Right ventricle myocardium inferior (tissue), 1 donor: ENCODE measurements at places on chromosomes 5 and 9. TPM values are rescaled to one million over a fixed set of nuclear protein-coding genes. Genes with fewer than 3 reads are reported as not detected.

The ANKDD1B gene
- total RNA-seq, result 0.24 TPM

The ADAMTS6 gene
- 0.73 TPM for total RNA-seq

The TRIM14 gene
- total RNA-seq, result 5.1 TPM

The ARHGEF28 gene
- total RNA-seq, result 1.9 TPM

The TEX10 gene
- total RNA-seq, result 7.5 TPM

The TICAM2 gene
- total RNA-seq, result 3.3 TPM

The EIF4E1B gene
- total RNA-seq, result not detected

DNA sequence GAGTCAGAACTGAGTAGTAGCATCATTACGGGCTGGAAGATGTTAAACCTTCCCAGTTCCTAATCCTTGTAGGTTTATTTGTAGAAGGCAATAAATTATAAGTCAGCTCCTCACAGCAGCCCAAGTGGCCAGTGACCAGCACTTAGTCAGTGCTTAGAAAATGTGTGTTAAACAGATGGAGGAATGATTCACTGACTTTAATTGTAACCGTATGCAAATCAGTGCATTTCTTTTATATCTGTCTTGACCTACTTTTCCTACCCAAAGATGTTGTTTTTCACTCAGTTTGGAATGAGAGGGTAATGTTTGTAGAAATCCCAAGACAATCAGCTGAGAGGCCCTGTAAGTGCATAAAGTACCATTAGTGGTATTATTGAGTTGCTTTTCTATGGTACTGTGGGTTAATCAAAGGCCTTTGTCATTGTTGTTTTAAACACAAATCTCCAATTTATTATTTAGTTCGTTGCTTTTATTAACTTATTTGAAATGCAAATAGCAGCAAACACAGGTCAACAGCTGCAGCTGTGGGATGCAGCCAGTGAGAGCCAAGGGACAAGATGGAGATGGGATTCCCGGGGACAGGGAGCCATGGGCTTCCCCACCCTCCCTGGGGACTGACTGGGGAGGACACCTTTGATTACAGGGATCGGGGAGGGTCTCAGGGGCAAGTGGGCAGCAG lies 49.8 kb downstream of the MAP1B start:
- DNase-seq, result no peak

DNA sequence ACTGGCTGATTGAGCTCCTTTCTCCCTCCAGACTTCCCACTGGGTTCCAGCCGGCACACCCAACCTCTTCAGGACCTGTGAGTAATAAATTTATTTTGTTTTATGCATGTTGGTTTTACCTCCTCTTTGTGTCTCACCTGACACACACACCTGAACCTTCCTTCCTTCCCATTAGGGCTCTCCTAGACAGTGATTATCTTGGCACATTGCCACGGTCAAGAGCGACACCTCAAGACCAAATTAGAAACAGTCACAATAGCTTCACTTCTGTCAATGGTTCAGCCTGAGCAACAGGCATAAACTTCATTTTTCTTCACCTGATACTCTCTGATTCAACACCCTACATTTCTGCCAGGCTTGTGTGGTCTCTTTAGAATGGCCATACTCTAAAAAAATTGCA lies 296.3 kb upstream of the SMARCA2 start:
- DNase-seq, result no peak

DNA sequence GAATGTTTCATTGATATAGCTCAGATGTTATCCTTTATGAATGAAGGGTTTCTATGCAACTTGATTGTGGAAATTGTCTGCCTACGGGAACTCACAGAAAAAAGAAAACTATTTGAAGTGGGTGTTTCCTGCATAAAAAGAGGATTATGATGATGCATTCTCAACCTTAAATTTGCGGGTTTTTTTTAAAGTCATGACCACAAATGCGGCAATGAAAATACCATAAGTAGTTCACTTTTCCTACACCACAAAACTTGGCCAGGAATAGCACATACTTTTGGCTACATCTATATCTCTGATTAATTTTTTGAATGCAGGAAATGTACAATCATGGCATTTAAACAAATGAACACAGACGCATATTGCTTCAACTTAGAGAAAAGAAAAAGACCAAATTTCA lies 754.7 kb downstream of the DTWD2 start:
- no peak for DNase-seq

DNA sequence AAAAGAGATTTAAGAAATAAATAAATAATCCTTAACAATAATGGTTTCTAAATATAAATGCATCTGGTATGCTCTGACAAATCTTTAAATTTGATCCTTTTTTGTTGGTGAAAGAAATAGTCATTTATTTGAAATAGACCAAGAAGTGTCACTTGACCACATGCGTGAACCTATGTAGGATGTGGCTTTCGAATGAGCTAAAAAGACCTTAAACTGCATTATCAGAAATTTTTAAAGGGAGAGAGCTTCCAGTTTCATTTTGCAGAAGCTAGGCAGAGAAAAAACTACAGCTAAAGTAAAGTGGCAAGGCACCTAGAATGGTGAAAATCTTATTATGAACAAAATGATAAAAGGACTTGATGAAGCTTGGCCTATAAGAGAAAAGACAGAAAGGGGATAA lies 309.2 kb upstream of the EFNA5 start:
- no peak for DNase-seq

- DNase-seq, result no peak
Observed at GRCh38 chr9:5556101-5556705, 45.9 kb downstream of the PDCD1LG2 start.

DNA sequence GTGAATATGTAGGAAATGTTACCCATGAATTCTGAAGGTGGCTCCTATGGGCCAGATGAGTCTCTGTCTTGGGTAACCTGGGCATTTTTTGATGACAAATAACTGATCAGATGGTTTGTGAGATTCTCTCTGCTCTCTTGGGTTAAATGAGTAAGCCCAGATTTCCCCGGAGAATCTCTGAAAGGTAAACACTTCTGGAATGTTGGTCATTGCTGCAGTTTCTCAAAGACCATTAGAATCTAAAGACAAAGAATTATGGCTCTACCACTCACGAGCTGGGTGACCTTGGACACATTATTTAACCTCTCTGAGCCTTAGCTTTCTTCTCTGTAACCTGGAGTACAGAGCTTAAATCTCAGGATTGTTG lies 191.2 kb downstream of the DAB2IP start:
- DNase-seq, result no peak

- no peak for DNase-seq
Observed at GRCh38 chr9:131264231-131264630, 12.1 kb downstream of the FAM78A start.

DNA sequence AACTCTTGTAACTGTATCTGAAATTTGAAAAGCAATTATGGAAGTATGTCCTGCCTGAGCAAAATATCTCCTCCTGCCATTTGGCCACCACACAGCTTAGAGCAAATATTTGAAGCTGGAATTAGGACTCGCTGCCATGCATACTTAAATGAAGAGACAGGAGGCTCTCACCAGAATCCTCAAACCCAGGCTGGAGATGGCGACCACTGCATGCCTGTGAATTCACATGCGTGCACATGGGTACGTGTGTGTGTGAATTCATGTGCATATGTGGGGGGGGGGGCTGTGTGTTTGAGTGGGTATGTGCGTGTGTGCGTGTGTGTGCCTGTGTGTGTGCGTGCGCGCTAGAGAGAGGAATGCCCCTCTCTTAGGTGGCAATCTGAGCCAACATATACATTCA lies 84.1 kb upstream of the IRX1 start:
- no peak for DNase-seq
